Lower leg skin (tissue), 4 donors: ENCODE measurements at places on chromosomes 16 and 17.

- no peak for DNase-seq
These were observed 13.3 kb downstream of the PIK3R5 start for GRCh38 chr17:8952191-8952590.

- DNase-seq, result no peak
These were observed 16.7 kb upstream of the MLKL start for GRCh38 chr16:74717367-74717766.

DNA sequence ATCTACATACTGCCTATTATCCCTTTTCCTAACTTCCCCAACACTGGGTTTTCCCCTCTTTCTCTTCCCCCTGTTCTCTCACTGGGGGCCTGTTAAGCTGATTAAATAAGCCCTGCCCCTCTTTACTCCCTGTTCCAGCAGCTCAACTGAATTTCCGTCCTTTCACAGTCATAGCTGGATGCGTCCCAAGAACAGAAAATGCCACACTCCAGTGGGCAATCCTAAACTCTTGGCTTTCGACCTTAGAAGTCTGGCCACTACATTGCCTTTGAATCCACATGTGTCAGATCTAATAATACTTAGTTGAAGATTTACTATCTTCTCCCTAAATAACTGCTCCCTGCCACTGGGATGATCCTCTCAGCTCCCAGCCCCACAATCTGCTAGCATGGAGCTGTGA lies 34.5 kb downstream of the KCNJ16 start:
- no peak for DNase-seq

DNA sequence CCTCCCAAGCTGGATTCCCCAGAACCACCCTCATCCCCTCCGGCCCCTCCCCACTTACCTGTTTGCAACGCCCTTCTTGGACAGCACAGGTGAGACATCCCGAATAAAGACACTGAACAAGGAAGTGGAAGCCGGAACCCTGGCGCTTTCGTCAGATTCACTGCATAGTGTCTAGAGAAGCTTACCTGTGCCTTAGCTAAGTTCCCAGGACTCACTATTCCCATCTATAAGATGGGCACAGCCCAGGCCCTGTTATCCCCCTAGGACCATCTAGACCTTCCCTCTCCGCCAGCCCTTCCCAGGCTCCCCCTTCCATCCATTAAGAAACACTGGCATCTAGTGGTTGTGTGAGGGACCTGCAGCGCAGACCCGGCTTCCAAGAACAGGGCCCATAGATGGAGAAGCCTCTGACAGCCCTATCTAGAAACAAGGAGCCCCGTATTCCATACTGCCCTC lies 26.9 kb upstream of the RPL38 start:
- peak; percentile 91 for DNase-seq

DNA sequence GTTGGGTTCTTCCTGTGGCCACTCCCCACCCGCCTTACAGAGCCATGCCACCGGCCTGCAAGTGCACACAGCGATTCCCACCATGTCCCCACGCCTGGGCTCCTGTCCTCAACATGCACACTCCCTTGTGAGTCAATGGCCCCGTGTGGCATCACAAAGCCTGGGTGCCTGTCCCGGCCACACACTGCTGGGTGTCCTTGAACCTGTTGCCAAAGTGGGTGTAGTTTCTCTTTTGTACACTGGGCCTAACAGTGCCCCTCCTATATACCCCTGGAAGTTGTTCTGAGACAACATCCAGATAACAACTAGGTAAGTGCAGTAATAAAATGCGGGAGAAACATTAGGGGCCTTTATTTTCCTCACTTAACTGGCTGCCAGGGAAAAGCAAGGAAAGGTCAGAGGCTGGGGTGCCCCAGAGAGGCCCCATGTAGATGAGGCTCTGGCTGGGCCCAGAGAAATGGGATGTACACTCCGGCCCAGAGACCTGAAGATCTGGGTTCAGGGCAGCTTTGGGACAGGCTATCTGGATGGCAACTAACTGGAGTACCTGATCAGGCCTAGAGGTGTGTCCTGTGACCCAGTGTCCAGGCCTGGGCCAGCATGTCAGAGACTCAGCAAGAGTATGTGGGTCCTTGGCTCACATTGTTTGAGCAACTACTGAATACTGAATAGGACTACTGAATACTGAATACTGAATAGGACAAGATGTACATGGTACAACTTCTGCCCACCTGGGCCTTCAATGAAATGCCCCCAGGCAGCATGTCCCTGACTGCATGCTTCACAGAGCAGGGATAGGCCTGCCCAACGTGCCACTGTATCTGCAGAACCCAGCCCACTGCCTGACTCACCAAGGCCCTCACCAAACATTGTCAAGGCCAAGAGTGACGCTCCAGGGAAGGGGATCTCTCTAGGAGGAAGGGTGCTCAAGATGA lies 8.3 kb downstream of the ABCC3 start:
- DNase-seq, result no peak

DNA sequence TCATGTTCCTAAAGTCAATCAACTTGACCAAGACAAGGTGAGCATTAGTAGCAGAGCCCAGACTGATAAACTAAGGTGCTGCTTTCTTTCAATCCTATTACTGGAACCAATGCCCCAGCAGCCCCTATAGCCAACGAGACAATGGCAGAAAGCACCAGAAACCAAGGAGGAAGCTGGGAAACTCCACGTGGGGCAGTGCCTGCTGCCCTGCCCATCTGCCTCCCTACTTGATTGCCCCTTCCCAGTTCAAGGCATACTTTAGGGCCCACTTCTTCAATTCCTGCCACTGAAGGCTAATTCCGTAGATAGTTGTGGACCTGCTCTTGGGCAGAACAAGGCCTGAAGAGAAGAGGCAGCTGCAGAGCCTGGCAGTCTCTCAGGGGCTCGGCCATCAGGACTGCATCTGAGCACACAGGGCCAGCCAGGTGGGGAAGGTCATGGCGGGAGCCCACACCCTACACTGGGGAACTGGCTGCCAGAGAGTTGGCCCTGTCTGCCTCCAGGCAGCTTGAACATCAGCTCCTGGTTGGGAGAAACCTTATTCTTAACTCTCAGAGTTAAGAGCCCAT lies 30.9 kb downstream of the WSB1 start:
- DNase-seq, result no peak

DNA sequence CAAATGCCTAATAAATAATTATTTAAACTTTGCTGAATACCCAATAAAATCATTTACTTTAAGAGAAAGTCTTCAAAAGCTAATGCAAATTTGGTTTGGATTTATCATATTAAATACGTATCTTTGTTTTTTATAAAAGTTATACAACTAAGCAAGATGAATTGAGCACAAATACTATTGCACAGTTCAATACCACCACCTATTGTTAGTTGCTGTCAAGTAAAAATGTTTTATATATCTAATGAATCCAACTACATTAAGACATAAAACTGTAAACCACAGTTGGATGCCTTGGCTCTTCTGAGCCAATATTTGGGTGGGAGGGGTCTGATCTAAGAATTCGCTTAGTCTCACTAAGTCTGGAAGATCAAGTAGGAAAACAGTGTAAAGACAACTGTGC lies 7.7 kb downstream of the FBXL20 start:
- DNase-seq, result no peak

DNA sequence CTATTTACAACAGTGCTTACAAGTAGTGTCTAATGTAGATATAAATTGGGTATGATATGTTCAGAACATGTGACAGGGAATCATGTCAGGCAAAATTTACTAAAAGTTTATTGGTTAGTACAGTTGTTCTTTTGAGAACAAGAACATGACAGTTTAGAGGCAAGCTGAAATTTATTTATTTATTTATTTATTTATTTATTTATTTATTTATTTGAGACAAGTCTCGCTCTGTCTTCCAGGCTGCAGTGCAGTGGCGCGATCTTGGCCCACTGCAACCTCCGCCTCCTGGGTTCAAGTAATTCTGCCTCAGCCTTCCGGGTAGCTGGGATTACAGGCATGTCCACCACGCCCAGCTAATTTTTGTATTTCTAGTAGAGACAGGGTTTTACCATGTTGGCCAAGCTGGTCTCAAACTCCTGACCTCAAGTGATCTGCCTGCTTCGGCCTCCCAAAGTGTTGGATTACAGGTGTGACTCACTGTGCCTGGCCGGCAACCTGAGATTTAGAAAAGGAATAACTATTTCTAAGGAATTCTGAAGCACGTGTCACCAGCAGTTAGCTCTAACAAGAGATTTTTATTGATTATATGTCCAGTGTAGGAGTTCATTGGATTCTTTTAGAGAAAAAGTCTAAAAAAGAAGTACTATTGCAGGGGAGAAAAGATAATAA lies 24.9 kb downstream of the MRTFB start:
- no peak for DNase-seq

DNA sequence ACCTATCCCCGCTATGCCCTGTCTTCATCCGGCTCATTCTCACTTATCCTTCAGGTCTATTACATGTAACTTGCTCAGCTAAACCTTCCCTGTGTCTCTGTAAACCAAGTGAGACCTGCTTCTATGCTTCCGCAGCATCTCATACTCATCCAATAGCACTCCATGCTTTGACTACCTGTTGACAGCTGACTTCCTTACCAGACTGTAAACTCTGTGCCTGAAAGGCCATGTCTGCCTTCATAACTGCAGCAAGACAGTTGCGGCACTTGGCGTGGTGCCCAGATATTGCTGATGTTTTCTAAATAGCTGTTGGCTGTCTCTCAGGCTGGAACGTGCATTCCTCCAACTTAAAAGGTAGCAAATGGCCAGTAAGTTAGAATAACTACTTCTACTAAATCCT lies 1.8 kb upstream of the OR1E1 start:
- no peak for DNase-seq

DNA sequence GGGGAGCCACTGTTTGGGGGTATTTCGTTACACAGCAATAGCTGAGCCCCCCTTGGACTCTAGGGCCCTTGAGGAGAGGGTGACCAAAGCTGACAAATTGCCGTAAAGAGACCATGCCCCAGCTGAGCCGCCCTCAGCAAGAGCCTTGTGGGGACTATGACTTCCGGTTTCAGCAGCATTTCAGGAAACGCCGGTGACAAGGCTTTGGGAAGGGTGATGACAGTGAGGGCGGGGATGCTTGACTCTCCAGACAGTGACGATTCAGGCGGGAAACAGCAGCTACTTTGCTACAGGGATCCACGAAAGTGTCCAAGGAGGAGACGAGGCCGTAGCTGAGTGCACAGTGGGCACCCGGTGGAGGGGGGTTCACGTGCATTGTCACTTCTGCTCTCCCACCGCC lies 360.8 kb downstream of the C16orf95 start:
- no peak for DNase-seq

GRCh38 chr16:21156767-21157467 lies 1.6 kb upstream of the LDAF1 start:
- peak; percentile 43 for DNase-seq
